ENCODE measurements at places on chromosomes 2 and 18.

- no peak for DNase-seq
Measured at GRCh38 chr2:43437363-43437762, 158.5 kb downstream of the THADA start.

- no peak for DNase-seq
Measured at GRCh38 chr2:44120428-44120827, 48.2 kb upstream of the PPM1B start.

- no peak for DNase-seq
Measured at GRCh38 chr18:76679259-76679658, 143.1 kb upstream of the ZNF236 start.

DNA sequence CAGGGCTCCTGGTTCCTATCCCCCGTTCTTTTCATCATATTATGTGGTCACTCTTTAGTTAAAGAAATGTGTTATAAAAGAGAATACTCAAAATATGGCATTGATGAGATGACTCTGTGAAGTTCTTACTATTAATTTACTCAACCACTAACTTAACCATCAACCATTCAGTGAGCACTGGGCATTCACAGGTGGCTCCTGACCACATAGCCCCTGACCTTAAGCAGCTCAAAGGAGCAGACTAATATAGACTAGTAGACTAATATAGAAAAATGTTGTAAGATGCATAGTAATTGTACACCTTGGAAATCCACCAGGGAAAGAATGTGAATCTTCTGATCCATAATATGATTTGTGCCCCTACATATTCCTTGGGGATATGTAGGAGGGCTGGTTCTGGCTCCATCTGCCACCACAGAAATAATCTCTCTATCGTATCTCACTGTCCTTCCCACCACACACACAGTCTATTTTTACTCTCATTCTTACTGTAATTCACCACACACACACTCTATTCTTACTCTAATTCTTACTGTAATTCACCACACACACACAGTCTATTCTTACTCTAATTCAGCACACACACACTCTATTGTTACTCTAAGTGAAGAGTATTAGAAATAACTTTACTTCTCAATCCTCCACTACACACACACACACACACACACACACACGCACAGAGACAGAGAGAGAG lies 188.9 kb upstream of the ITGA4 start:
- no peak for DNase-seq

DNA sequence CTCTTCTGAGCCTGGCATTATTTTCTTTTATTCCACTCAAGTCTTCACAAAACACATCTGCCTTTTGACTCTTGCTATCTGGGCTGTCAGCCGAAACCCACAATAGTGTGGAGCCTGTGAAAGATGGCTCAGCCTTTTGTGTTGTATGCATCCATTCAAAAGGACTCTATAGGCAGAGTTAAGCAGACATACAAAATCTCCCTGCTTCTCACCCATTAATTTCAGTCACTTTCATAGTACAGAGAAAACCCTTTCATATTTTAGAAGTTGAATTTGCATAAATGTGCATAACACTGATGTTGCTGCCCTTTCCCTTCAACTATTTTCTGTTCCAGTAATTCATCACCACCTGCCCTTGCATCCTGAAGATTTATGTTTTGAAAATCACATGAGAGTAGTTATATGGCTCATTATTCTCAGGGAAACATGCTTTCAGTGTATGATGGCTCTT lies 154.6 kb downstream of the EVA1A start:
- DNase-seq, result no peak

DNA sequence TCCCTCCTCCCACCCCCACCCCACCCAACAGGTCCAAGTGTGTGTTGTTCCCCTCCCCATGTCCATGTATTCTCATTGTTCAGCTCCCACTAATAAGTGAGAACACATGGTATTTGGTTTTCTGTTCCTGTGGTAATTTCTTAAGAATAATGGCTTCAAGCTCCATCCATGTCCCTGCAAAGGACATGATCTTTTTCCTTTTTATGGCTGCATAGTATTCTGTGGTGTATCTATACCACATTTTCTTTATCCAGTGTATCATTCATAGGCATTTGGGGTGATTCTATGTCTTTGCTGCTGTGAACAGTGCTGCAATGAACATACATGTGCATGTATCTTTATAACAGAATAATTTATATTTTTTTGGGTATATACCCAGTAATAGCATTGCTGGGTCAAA lies 12.3 kb upstream of the ASAP2 start:
- no peak for DNase-seq

- DNase-seq, result no peak
Measured at GRCh38 chr18:64401268-64402060, 252.6 kb upstream of the LINC00305 start.

- DNase-seq, result no peak
Measured at GRCh38 chr2:151840216-151841046, 12.2 kb upstream of the ARL5A start.

DNA sequence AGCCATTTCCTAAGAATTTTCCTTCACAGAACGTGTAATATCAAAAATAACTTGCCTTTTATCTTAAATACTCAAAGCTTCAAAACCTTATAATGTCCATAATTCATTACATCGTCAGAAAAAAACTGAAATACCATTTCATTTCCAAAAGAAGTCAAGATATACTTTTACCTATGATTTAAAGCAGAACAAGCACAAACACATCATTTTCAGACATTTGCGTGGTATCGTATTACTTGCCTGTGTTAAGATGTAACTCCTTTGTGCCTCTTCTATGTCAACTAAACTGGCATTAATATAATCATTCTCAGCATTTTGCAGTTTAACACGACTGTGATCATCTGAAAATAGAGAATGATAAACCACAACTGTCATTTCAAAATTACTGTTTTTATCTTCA lies 47.5 kb downstream of the PTPN2 start:
- no peak for DNase-seq

All from NCI-H1436 treated with DMSO at 0.1 percent for 48 hours (cell line).